ENCODE measurements at places on chromosomes 6 and 20. TPM values are rescaled to one million over a fixed set of nuclear protein-coding genes. Genes with fewer than 3 reads are reported as not detected.

Gene RIPOR3
- polyA plus RNA-seq: 5.3 TPM

Gene ACTL10
- 3.4 TPM for polyA plus RNA-seq

Gene RNF144B
- 2.1 TPM for polyA plus RNA-seq

Gene BHLHE23
- polyA plus RNA-seq: not detected

Gene ZSCAN31
- 3.8 TPM for polyA plus RNA-seq

Gene NKX2-2
- polyA plus RNA-seq: 0.06 TPM

Gene PHACTR3
- polyA plus RNA-seq: not detected

Gene SSTR4
- not detected for polyA plus RNA-seq

Gene ZDHHC14
- polyA plus RNA-seq: 3.0 TPM

Gene AURKA
- polyA plus RNA-seq: 0.79 TPM

Gene TREML2
- 0.13 TPM for polyA plus RNA-seq

Data from adipose tissue (tissue), 3 donors.